ENCODE measurements at places on chromosomes 13 and 19. TPM values are rescaled to one million over a fixed set of nuclear protein-coding genes. Genes with fewer than 3 reads are reported as not detected.

SELENOV gene
- not detected for total RNA-seq

IQCN gene
- 4.0 TPM for total RNA-seq

CRX gene
- total RNA-seq, result not detected

KIR3DL1 gene
- total RNA-seq, result 27.4 TPM

B3GLCT gene
- 5.1 TPM for total RNA-seq

DNA sequence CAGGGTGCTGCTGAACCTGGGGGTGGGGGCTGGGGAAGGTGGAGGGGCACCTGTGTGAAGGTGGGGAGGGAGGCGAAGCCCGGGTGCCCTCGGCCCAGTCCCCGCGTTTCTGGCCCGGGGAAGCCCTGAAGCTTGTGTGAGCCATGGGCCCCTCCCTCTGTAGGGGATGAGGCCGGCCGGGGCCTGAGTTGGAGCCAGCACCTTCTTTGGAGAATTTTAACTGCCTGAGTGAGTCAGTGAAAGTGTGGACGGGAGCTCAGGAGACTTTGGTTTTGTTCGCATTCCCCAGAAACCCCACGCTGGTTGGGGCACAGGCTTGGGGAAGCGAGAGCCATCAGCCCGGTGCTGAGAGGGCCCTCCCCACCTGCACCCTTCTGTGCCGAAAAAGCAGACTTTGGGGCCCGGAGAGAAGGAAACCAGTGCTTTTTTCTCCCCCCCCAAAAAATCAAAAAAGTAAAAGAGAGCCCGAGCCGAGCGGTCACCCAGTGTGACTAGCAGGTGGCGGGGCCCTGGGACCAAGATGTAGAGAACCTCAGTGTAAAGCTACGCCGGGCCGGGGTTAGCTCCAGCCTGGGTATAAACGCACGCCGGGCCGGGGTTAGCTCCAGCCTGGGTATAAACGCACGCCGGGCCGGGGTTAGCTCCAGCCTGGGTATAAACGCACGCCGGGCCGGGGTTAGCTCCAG, 45.1 kb downstream of the TMEM255B start:
- DNase-seq, result peak; percentile 57

DNA sequence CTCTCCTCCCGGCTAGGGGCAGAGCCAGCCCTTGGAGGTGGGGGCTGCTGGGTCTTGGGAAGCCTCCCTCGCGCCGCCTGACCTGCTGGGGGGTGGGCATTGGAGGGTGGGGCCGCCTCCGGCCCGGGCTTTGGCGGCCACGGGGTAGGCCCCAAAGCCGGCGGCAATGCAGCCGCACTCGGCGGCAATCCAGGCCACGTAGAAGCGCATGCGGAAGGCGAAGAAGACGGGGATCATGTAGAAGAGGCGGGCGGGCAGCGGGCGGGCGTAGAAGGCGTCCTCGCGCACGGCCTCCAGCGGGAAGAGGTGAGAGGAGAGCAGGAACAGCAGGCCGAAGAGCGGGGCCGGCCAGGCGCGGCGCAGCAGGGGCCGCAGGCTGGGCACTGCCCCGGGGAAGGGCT, 7.7 kb upstream of the TMC4 start:
- DNase-seq, result no peak

DNA sequence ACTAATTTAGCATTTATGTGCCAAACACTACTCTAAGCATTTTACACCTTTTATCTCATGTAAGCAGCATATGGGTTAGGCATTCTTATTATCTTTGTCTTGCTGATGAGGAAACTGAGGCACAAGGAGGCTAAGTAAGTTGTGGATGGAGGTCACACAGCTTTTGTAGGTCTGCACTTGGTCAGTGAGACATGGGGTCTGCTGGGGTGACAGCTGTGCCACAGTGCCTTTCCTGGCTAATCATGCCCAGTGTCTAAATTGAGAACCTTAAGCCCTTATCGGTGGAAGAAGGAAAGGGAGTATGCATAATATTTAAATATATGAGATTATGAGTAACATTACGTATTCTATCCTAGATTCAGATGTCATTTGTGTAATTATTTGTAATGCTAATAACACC, 226.2 kb downstream of the GGACT start:
- no peak for DNase-seq

GRCh38 chr19:7870571-7871436, 3.4 kb downstream of the PRR36 start:
- no peak for DNase-seq

- no peak for DNase-seq
Measured at GRCh38 chr13:54029226-54029625, 1000.6 kb downstream of the OLFM4 start.

GRCh38 chr19:38869836-38870607, 8.1 kb downstream of the RINL start:
- DNase-seq, result peak; percentile 94

GRCh38 chr13:113584870-113585671, 518 bp downstream of the TFDP1 start:
- no peak for DNase-seq

DNA sequence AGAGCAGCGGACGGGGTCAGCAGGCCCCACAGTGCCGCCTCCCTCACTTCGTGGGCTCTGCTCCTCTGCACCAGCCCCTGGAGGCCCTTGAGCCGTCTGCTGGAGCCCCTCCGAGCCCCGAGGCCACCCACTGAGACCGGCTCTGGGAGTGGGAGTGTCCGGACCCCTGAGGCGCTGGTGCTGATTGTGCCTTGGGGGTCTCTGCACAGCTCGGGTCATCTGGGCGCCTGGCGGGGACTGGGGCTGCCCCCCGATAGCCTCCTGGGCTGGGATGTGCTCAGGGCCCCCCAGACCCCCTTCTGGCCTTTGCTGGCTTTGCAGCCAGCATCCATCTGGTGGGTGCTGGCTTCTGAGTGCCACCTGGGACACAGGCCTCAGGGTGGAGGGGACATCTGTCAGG, 15.4 kb downstream of the CBARP start:
- DNase-seq, result no peak

DNA sequence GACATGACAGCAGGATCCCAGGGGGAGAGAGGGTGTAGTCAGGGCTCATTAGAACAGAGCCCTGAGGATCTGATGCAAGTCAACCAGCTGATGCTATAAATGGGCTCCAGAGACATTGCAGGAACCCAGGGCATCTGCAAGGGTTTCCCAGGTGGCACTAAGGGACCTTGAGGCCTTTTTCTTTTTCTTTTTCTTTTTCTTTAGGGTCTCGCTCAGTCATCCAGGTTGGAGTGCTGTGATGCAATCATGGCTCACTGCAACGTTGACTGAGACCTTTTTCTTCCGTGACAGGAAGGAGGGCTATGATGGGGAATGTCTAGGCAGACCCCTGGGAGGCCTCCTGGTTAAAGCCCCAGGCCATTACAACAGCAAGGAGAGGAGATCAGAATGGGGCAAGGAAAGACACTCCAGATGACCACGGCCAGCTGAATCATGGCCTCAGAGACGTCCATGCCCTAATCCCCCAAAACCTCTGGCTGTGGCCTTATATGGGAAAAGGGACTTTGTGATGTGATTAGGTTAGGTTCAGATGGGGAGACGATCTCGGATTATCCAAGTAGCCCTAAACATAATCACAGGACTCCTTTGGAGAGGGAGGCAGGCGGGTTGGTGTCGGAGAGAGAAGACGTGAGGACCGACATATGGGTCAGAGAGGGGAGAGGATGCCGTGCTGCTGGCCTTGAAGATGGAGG, 4.5 kb upstream of the FCGRT start:
- no peak for DNase-seq

Data from natural killer cell treated with Interleukin-12 subunit alpha and Interleukin-12 subunit beta and Interleukin-15 and Interleukin-18, amount 100 ng/mL, for 72 hours (primary cell).